A172 (cell line): ENCODE measurements at places on chromosomes 4 and X.
A peak's percentile ranks its signal among the peaks of the same experiment; 100 is the strongest.

DNA sequence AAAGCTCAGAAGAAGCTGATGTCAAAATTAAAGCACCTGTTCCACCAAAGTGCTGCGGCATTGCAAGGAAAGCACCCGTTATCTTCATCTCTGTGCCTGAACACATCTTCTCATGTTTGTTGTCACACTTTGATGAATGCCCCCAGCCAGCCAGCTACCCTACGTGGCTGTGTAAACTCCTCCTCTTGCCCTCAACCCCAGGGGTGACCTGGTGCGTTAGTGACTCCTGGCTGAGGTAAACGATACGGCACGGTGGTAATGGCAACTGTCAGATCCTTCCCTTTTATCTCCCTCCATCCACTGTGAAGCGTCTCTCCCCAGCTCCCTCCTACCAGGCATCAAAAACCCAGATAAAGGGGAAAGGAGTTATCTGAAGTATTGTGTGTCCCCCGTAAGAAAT is 90.6 kb upstream of the WWC2 start:
- no peak for DNase-seq

DNA sequence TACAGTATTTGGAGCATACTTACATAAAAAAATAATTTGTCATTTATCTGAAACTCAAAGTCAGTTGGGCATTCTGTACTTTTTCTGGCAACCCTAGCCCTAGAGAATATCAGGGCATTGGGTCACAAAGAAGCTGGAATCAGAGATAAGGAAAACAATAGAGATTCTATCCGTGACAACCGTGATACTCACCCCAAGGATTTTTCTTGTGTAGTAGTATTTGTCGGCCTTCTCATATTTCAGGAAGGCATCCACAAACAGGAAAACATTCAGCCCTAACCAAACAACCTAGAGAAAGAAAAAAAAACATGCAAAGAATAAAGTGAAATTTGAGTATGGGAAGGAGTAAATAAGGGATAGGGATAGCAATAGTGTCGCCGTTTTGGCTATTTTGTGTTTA is 3.6 kb downstream of the NOX1 start:
- DNase-seq, result no peak

DNA sequence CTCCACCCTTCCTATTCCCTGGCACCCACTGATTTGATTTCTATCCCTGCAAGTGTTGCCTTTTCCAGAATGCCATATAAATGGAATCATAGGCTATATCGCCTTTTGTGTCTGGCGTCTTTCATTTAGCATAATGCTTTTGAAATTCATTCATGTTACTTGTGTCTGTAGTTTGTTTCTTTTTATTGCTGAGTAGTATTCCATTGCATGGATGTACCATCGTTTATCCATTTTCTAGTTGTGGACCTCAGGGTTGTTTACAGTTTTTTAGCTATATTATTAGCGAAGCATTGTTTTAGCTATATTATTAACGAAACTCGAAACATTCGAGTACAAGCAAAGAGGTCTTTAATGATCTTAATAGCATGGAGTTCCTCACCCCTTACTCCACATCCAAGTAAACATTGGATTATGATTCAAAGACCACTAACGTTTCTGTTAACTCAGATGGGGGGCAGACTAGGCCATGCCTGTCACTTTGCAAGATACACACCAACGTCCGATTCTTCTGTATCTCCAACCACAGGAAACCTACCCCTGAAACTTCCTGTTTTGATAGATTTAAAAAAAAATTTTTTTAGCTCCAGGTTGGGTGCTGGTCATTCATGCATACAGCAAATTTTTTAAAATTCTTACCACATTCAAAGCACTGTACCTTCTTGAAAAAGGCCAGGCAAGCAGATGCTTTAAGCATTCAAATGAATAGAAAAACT is 1.1 kb downstream of the DCK start:
- DNase-seq, result no peak

- DNase-seq, result peak; percentile 63
Observed at GRCh38 chr4:152850377-152850776, 70.6 kb downstream of the ARFIP1 start.

- no peak for DNase-seq
Observed at GRCh38 chrX:124764354-124764753, 418.0 kb downstream of the SH2D1A start.

DNA sequence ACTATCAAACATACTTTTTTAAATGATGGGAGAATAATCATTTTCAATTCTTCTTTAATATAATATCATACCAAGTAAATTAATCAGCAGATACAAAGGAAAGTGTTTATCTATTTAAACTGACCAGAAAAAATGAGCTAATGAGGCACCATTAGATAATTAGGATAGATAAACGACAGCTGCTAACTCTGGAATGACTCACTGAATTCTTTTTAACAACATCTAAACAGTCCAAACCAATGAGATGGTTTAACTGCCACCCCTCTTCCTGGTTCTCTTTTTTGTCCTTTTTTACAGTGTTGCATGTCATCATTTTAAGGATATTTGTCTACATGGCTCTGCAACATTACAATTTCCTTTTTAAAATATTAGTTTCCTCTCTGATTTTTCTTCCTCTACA is 41.6 kb downstream of the UNC5C start:
- DNase-seq, result peak; percentile 73

GRCh38 chr4:102663073-102663472 is 97.7 kb downstream of the MANBA start:
- DNase-seq, result peak; percentile 88

GRCh38 chrX:48715876-48716502 is 19.5 kb downstream of the SUV39H1 start:
- no peak for DNase-seq

GRCh38 chrX:140524556-140524955 is 19.7 kb upstream of the SOX3 start:
- no peak for DNase-seq

DNA sequence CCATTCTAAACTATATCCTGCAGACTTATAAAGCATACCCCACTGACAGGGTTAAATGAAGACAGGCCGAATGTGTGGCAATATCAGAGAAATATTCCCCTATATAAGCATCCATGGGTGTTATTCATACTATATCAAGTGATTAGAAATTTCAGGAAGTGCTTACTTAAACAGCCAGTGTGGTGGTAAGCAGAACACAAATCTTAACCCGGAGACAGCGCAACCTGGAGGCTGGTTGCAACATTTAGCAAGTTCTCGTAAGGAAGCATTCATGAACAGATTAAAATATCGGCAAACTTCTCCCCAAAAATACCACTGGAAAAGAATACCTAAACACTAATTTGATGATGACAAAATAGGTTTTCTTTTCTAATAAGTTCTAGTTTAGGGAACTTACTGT is 261.2 kb downstream of the CBLL2 start:
- DNase-seq, result no peak

- DNase-seq, result no peak
Observed at GRCh38 chrX:8783097-8783713, 18.0 kb downstream of the FAM9A start.

DNA sequence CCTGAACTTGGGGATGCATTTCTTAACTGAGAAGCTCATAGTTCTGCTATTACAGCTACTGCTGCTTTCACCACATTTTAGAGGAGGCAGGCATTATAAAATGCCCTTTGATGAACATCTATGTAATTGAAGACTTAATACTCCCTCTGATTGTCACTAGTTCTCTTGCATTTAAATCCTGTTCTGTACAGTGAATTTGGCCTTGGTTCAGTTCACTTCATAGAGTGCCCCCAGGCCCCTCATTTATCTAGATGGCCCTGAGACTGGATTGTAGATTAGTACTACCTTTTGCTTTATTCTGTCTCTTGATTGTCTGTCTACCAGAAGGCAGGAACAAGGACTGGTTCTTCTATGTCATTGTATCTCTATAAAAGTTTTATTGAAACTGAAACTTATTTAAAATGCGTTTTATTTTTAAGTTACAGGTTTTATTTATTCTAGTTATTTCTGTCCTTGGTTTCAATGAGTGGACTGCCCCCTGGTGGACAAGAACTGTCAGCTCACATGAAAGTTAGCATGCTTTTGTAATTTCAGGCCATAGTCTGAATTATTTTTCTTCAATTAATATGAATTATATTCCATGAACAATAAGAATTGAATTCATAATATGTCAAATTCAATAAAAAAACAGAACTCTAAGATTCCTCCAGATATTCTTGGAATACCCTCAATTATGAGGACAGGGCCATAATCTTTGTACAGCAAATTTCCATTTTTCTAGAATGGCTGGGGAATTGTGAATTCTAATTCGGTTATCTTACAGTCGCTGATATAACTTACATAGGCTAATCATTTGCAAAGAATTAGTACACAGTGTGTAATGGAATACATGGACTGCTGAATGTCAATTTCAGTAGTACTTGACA is 47.2 kb upstream of the TMEM33 start:
- DNase-seq, result peak; percentile 19

DNA sequence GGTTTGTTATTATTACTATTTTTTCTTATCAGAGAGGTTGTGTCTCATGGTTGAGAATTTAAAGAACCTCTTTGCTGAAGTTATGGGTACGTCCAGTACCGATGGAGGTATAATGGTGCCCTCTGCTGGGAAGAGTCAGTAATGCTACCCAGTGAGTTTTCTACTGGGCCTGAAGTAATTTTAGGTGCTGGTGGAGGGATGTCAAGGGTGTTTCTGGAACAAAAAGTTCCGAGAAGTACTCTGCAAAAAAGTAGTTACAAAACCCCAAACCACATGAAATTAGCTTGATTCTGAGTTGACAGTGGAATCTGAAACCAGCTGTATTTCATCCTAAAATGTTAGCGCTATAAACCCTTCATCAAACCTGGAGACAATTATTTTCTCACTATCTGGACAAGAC is 102.5 kb upstream of the MID1 start:
- peak; percentile 48 for DNase-seq

DNA sequence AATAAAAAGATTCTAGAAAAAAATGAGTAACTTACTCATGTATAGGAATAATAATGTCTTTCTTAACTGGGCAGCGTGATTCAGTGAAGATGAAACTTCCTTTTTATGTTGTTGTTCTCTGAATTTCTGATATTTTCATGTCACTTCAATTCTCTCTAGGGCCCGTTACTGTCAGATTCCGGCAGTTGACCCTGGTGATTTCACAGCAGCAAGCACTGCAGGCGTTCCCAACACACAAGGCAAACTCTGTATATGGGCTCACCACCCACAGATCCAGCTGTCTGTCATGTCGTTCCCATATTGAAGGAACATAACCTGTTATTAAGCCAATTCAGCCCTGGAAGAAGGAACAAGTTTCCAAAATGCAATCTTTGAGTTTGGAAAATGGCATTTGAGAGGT is 288.3 kb upstream of the GALNTL6 start:
- DNase-seq, result no peak

DNA sequence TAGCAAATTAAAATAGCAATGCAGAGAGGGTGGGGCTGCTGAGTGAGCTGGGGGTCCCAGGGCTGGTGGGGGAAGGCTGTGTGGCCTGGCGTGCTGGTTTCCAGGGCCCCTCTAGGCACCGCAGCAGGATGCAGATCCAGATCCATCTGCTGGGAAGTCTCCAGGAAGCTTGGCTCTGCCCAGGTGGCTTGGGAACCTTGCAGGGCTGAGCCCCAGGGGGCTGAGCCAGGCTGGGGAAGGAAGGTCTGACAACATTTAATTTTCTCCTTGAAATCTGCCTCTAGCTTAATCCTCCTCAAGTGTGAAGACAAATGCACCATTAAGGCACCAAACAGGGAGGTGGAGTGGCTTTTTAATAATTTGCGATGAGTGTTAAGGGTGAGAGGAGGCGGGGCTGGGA is 31.7 kb downstream of the SORCS2 start:
- DNase-seq, result no peak

DNA sequence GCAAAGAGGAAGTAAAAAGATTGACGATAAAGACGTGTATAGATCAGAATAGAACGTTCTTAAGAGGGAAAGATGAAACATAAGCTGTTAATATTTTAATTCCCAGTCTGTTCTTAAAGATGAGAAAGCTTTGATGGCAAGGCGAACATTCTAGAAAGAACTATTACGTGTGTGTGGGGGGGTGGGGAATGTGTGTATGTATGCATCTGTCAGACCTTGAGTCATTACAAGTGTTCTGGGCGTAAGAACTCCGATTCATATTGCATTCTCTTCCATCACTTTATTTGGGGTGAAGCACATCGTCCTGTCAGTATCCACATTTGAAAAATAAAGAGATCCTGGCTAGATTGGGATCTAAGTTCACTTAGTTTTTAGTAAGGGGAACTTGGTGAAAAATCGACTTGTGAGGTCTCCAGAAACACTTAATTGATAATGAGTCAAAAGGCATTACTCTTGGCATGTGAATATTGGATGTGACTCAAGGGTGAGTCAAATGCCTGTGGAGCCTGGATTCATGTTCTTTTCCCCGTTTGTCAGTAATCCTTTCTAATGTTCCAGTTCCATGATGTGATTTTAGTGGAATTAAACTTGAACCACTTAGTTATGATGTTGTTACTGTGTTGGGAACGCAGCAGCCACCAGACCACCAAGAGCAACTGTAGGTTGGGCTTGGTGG is 3.1 kb downstream of the SMS start:
- DNase-seq, result peak; percentile 85

- no peak for DNase-seq
Observed at GRCh38 chrX:112641449-112641848, 38.3 kb downstream of the LHFPL1 start.

DNA sequence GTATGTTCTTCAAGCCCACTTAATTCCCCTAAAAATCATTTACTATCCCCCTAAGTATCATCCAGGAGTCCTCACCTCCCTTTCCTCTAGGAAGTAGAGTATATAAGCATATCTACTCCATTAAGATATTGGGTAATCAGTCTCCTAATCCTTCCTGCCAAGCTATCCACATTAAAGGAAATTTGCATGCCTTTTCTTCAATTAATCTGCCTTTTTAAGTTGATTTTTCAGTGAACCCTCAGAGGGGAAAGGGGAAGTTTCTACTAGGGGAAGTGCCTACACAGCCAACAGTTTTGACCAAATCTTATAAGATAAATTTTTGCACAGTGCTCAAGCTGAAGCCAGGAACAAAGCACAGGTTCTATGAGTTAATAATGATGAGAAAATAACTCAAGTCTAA is 222.8 kb downstream of the NLGN4X start:
- no peak for DNase-seq

DNA sequence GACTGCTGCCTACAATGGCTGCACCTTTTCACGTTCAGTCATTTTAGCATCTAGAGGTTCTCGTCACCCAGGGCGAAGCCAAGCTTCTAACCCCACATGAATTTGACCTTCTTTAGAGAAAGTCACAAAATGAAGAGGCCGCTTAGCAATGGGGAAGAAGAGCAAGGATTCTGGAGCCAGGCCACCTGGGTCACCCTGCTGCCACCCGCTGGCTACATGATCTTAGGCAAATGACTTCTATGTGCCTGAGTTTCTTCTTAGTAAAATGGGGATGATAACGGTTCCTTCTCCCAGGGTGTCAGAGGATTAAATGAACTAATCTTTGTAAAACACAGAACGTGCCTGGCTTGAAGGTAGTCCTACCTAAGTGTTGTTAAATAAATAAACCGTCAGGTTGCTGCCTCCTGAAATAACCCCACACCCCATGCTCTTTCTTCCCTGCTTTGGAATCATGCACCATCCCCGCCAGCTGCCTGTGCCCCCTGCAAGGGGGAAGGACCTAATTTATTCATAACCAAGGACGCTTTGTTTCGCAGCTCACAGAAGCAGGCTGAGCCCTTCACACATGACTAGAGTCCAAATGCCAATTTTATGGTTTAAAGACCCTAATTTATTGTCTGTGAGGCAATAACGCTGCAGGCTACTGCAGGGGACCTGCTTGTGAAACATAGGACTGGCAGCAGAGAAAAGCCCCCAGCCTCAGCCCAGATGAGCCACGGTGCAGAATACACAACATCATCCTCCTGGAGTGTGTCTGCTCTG is 28.6 kb upstream of the NSG1 start:
- no peak for DNase-seq
